NCI-H526 treated with DMSO at 0.1 percent for 48 hours (cell line): ENCODE measurements at places on chromosomes 6 and 20.

DNA sequence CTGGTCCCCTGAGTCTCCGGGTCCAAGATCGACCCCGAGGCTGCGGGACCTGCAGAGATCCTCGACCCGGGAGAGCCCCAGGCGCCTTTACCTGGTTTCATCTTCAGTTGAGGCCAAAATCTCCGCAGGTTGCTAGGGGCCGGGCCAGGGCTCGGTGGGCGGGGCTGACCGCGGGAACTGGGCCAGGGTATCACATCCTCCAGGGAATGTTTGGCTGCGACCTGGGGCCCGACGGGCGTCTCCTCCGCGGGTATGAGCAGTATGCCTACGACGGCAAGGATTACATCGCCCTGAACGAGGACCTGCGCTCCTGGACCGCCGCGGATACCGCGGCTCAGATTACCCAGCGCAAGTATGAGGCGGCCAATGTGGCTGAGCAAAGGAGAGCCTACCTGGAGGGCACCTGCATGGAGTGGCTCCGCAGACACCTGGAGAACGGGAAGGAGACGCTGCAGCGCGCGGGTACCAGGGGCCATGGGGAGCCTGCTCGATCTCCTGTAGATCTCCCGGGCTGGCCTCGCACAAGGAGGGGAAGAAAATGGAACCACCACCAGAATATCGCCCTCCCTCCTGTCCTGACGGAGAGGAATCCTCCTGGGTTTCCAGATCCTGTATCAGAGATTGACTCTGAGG lies 53.8 kb upstream of the POLR1H start:
- DNase-seq = peak; percentile 20

DNA sequence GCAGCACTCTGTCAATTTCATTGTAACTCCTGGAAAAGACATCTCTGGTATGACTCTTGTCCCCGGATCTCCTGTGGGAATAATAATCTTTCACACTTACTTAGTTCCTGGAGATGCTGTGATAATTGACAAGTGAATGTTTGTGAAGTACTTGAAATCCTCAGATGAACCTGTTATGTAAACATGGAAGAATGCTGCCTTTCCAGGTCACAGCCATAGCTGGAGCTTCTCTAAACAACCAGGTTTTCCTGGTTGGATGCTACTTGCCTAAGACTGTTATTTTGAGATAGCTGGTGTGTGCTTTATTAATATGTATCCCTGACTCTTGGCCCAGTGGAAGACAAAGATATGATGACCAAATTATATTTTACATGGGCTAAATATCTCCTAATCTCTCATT lies 228.6 kb downstream of the KCNQ5 start:
- no peak for DNase-seq

DNA sequence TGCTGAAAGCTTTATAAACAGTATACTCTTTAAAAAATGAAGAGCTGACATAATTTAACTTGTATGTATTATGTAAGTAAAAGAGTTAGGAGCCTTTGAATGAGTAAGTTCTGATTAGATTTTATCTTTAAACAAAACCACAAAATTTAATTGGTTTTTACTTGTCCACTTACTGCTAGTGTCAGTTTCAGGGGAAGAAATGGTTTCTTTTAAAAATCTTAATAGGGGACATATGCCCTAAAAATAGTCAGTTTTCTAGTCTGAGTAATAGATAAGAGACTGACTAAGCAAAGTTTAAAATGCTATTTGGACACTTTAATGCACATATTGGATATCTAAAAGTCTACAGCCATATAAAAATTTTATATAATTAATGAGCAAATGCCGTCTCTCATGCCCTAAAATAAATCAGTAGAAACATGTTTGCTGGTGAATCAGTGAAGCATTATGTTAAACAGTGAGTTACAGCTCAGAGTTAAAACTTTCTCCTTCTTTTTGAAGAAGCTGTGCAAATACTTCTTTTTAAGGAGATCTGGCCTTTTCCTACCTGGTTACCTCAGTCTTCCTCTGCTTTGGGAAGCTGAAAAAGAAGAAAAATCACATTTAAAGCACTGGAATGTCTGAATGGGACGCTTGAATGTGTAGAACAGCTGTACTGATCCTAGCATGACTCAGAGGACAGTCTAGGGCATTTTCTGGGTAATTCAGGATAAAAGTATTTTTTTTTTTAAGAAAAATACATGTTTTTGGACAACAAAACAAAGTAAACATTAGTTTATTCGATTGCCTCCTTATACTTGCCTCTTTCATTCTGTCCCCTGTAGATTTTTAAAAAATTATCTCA lies 55.3 kb downstream of the CDH26 start:
- no peak for DNase-seq

- DNase-seq = no peak
Measured at GRCh38 chr20:2680046-2680445, 12.5 kb upstream of the EBF4 start.

GRCh38 chr6:51855310-51856082 lies 231.9 kb downstream of the PKHD1 start:
- peak; percentile 54 for DNase-seq

DNA sequence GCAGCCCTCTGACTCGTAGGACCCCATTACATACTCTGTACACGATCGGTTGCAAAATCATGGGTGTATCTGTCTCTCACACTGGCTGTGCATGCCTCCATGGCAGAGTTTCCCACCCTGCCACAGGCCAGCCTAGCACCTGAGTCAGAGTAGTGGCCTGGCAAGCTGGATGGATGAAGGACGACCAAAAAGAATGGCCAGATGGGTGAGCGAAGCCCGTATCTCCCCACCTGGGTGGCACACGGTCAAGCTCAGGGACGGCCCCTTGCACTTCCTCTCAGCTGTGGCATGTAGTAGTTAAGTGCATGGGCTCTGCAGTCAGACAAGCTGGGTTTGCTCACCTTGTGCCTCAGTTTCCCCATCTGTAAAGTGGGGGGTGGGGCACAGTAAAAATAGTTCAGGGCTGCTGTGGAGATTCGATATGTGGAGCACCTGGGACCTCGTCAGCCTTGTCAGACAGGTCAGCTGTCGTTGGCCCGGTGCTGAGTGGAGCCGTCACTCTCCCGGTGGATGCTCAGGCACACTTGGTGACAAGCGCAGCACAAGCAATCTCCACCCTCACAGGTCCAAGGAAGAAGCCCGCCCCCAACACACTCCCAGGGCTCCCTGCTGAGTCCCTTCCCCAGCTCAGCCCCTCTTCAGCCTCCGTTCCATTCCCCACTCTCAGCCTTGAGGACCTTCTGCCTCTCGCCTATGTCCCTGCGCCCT lies 12.6 kb downstream of the CPNE5 start:
- DNase-seq = no peak

- DNase-seq = no peak
Measured at GRCh38 chr20:49833483-49833882, 20.9 kb downstream of the SLC9A8 start.

GRCh38 chr6:168372889-168373288 lies 53.3 kb upstream of the DACT2 start:
- peak; percentile 47 for DNase-seq

DNA sequence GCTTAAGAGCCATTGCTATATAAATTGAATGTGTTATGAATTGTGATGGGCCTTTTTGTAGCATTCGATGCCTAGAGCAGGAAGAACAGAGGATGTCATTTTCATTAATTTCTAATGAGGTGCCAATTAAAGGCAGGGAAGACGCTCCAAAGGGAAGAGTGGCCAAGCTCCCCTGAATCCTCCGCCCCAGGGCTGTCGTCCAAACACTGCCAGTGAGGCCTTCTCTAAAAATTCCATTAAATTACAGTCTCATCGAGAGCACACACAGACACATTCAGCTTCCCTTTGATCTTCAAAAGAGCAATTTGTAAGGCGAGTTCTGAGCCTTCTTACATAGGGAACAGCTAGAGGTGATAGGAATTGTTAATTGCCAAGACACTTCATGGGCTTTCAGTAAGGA lies 300.0 kb downstream of the ZFAND3 start:
- no peak for DNase-seq

- DNase-seq = no peak
Measured at GRCh38 chr6:115885636-115886366, 174.9 kb downstream of the FRK start.

DNA sequence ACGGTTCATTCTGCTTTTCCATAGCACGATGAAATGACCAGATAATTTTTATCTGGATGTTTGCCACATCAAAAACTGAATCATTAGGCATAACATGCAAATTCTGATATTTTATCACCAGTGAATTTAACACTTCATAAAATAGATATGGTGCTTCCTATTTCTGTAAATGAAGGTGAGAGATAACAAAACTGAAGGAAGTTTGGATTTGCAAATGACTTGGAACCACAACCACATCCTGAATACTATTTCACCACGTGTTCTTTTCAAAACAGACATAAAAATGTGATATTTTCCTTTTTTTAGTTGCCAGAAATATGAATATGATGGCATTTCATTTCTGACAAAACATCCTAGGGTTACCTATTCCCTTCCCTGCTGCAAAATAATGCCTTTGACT lies 146.1 kb downstream of the EDN1 start:
- peak; percentile 32 for DNase-seq

DNA sequence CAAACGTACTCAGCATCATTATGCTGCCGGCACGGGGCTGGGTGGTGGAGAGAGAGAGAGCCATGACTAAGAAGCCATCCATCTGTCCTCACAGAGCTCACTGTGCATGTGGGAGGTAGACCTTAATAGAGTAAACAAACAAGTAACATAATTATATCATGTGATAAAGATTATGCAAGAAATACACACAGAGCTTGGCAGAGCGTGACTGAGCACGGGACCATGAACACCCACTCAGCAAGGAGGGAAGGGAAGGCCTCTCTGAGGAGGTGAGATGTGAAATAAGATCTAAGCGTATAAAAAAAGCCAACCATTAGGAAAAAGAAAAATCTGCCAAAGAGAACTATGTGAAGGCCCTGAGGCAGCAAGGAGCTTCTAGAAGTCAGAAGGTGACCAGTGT lies 207.5 kb downstream of the PTPRT start:
- DNase-seq = no peak

DNA sequence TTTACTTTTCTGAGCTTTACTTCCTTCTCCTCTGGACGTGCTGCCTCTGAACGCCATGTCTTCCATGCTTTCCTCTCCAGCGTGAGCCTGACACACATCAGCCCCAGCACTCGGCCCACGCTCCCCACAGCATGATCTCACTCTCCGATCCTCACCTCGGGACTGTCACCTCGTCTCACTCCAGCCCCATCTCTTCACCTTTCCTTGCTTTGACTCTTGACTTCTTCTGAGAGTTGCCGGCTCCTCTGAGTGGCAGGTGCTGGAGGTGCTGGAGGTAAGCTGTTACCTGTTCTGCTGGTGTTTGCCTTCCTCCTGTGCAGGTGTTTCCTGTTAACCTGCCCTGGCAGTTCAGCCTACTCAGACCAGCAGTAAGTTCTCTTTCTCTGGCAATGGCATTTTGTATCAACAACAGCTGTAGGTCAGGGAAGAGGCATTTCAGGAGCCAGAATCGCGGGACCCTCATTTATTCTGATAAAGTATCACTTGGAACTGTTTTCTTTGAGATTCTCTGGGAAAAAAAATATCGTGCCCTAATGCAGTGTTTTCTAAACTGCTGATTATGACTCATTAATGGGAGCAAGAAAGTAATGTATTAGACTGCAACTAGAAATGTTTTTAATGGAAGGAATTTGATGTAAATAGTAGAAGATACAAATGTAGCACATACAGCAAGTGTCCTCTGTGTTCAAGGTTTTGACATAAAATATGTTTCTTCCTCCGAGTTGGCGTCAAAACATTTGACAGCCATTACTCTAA lies 106.5 kb downstream of the ARID1B start:
- DNase-seq = peak; percentile 21

DNA sequence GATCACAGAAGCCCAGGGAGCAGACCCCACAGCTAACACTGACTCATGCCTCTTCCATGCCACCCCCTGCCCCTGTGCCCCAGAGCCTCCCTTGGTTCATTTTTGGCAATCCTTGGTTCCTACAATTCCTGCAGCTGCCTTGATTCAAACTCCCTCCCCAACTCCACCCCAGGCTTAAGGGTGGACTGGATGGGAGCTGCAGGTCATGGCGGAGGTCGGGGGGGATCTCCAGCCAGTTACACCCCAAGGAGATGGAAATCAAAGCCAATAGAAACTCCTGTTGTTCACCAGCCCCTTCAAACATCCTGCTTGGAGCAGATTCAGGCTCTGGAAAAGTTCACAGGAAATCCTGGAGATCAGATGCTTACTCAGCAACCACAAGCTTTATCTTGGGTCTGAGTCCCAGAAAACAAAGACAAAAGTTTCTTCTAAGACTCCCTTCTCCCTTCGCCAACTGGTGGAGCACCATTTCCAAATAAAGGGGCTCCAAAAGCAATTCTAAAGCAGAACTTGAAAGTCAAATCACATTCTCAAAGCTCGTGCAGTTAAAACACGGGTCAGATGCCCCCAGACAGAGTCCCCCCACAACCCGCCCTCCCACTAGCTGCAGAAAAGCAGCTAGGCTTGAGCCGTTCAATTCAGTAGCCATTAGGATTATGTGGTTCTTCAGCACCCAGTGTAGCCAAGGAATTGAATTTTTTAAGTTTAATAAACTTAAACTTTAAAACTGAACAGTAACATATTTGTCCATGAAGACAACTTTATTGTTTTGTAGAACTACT lies 149.5 kb downstream of the ANKRD60 start:
- DNase-seq = no peak

- DNase-seq = no peak
Measured at GRCh38 chr6:108762394-108762793, 85.8 kb upstream of the ARMC2 start.

- DNase-seq = no peak
Measured at GRCh38 chr6:141153563-141153962, 979.2 kb upstream of the GJE1 start.

GRCh38 chr6:3532296-3532916 lies 75.6 kb upstream of the SLC22A23 start:
- DNase-seq = no peak

- DNase-seq = no peak
Measured at GRCh38 chr20:51127713-51128112, 104.8 kb upstream of the KCNG1 start.

- no peak for DNase-seq
Measured at GRCh38 chr6:499617-500016, 108.1 kb downstream of the IRF4 start.

- no peak for DNase-seq
Measured at GRCh38 chr6:90934966-90935365, 348.1 kb upstream of the MAP3K7 start.

GRCh38 chr6:32933661-32934085 lies 7.2 kb downstream of the HLA-DMB start:
- DNase-seq = peak; percentile 46

- DNase-seq = no peak
Measured at GRCh38 chr20:62778601-62779416, 17.5 kb upstream of the MRGBP start.

GRCh38 chr20:13349235-13349604 lies 128.1 kb downstream of the ISM1 start:
- DNase-seq = no peak

GRCh38 chr6:36130667-36131510 lies 576 bp downstream of the MAPK13 start:
- peak; percentile 49 for DNase-seq

GRCh38 chr6:87714093-87714842 lies 12.2 kb upstream of the AKIRIN2 start:
- no peak for DNase-seq

DNA sequence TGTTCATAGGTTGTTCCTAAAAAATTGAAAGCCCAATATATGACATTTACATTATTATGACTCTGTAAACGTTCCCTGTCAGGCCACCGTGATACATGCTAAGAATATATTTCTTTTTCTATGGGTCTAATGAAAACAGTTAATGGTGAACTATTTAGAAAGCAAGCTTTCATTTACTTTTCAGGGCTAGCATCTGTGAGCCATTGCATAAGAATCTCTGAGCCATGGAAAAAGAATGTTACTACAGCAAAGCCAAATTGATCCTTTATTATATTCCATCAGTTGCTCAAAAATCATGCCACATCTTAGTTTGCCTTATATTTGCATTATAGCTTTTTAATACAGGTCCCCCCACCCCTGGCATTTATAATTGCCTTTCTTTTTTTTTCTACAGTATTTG lies 275.5 kb downstream of the ZFAND3 start:
- no peak for DNase-seq
